ENCODE measurements at places on chromosomes 13 and 19.

GRCh38 chr13:25886438-25887214 lies 165.2 kb downstream of the SHISA2 start:
- no peak for DNase-seq

GRCh38 chr19:7842661-7843294 lies 12.8 kb downstream of the EVI5L start:
- no peak for DNase-seq

DNA sequence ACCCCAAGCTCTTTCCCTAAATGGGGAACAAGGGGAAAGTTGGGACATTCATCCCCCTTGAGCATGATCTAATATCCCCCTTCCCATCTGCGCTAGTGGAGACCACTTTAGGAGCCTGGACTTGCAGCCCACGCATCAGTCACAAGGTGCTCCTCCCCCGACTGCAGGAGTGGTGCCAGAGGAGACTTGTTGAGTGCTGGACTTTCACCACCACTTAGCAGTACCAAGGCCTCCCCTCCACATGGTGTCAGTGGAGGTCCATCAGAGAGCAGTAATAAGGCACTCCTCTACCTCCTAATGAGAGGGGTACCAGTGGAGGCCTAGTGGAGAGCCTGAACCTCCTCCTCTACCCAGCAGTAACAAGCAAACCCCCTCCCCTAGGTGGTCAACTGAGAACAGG lies 22.5 kb downstream of the CAB39L start:
- no peak for DNase-seq

DNA sequence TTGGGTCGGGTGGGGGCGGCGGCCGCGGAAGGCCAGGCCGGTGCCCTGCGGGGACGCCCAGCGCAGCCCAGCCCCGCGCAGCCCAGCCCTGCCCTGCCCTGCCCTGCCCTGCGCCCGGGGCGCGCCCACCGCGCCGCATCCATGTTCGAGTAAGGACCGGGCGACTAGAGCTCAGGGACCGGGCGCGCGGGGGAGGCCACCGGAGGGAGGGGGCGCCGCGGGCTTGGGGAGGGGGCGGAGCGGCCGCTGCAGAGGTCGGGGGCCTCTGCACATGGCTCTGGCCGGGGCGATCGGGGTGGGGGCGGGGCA lies 169 bp downstream of the GRAMD1A start:
- DNase-seq, result no peak

- DNase-seq, result no peak
Measured at GRCh38 chr19:16343156-16343555, 18.5 kb downstream of the KLF2 start.

GRCh38 chr13:104937881-104938280 lies 1597.6 kb downstream of the EFNB2 start:
- no peak for DNase-seq

- DNase-seq, result peak; percentile 3
Measured at GRCh38 chr19:28633319-28634018, 579.5 kb downstream of the UQCRFS1 start.

GRCh38 chr13:89066868-89067466 lies 1395.8 kb downstream of the SLITRK5 start:
- DNase-seq, result no peak

GRCh38 chr13:95676105-95676761 lies 706 bp upstream of the DNAJC3 start:
- no peak for DNase-seq

GRCh38 chr13:30093236-30093635 lies 214.1 kb downstream of the KATNAL1 start:
- DNase-seq, result no peak

GRCh38 chr19:18433735-18434398 lies 4.1 kb downstream of the ISYNA1 start:
- no peak for DNase-seq

- no peak for DNase-seq
Measured at GRCh38 chr13:108121406-108121805, 93.9 kb downstream of the LIG4 start.

DNA sequence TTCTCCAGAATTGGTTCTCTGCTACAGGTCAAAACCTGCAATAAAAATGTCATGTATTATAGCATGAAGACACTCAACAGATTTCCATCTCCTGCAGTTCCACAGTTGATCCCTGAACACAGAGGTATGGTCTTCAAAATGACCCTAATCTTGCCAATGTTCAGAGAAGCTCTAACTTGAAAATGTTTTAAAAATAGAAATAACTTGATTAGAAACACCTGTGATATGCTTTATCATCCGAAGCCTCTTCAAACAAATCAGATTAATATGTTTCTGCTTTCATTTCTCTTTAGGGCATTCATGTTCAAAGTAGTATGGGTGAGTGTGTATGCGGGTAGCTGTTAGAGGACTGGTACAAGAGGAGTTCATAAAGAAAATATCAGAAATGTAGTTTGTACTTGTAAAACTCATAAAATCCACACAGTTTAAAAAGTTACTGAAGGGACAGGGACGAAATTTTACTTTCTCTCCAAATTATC lies 60.4 kb downstream of the KCNRG start:
- DNase-seq, result no peak

- DNase-seq, result no peak
Measured at GRCh38 chr13:106381091-106381490, 154.4 kb downstream of the EFNB2 start.

GRCh38 chr19:2952953-2953481 lies 8.2 kb upstream of the ZNF77 start:
- no peak for DNase-seq

- DNase-seq, result no peak
Measured at GRCh38 chr19:28294395-28294794, 918.6 kb downstream of the UQCRFS1 start.

- no peak for DNase-seq
Measured at GRCh38 chr13:20121159-20121525, 39.7 kb downstream of the GJA3 start.

- DNase-seq, result no peak
Measured at GRCh38 chr19:29265436-29265835, 52.5 kb upstream of the UQCRFS1 start.

- no peak for DNase-seq
Measured at GRCh38 chr19:56085571-56086275, 35.4 kb downstream of the ZNF787 start.

- no peak for DNase-seq
Measured at GRCh38 chr13:94858856-94859255, 146.5 kb upstream of the SOX21 start.

GRCh38 chr13:79866436-79866835 lies 385.5 kb downstream of the NDFIP2 start:
- DNase-seq, result no peak

DNA sequence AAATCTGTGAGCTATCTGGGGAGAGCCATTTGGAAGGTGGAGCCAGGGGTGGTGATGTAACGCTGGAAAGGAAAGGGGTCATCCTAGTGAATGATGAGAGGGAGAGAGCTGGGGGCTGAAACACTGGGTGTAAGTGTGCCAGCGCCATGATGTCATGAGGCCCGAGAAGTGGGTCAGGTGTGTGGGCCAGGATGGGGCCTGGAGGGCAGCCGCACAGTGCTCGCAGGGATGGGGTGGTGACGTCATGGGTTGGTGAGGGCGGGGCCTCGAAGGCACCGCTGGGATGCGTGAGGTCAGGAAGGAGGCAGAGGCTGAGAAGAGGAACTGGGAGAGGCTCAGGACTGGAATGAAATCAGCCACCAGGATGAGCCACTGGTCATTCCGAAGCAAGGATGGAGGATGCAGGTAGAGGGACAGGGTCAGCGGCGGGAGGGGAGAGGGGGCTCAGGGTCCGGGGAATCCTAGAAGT lies 4.4 kb downstream of the CCDC61 start:
- DNase-seq, result no peak

DNA sequence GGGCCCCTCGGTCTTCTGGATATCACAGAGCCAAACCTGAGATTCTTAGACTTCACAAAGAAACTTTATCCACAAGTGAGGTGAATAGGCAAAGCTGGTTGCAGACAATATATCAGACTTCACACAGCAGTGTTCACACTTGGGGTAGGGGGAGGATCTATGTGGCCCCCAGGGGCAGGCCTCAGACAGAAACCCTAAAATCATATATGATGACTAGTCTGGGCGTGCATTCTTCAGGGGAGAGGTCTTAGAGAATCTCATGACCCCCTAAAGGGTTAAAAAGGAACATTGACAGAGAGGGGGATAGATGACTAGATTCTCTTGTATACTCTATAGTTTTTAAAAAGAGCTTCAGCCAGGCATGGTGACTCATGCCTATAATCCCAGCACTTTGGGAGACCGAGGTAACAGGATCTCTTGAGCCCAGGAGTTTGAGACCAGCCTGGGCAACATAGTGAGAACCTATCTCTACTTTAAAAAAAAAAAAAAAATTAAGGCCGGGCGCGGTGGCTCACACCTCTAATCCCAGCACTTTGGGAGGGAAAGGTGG lies 2.8 kb downstream of the TYROBP start:
- DNase-seq, result no peak

DNA sequence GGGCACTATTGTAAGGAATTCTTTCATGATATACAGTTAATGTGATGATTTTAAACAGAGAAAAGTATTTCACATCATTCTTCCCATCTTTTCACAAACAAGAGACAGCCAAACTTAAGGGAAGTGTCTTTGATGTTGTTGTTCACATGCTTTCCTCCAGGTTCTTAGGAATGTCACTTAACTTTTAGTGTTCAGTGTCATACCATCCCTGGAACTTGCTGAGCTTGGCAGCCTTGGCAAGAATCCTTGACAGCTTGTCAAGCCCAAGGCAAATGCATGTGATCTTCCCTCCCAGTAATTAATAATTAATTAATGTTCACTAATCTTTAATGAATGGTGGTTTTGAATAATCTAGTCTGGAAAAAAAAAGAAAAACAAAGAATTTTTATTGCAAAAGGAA lies 727.9 kb upstream of the PRR20A start:
- DNase-seq, result no peak

GRCh38 chr13:108760129-108760528 lies 130.7 kb downstream of the MYO16 start:
- DNase-seq, result no peak

GRCh38 chr19:54481326-54481930 lies 8.3 kb upstream of the CDC42EP5 start:
- no peak for DNase-seq

- DNase-seq, result peak; percentile 61
Measured at GRCh38 chr19:35114353-35115176, 1.1 kb upstream of the FXYD3 start.

DNA sequence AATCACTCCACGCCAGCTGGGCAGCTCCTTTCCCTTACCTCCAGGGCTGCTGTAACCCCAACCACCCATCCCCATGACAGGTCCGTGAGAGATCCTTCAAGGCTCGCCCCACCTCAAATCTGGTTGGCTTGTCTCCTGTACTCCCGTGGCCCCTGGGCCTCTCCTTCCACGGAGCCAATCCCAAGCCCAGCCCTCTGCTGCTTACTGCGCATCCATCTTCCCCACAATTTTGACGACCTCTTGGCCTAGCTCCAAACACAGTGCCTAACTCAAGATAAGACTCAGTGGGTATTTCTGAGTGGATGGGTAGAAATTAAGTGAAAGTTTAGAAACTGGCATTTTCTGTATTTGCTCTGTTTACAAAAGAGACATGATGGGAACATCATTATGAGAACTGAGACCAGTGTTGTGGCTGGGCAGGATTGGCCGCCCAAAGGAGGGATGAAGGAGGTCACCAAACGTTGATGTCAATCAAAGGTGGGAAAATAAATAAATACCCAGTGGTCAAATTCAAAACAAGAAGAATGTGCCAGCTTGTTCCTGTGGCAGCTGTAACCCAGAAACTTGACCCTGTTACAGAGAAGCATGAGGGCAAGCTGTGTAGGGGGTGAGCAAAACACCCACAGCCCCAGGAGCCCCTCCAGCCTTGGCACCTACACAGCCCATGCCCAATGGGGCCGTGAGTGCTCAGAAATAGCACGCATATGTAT lies 162.2 kb downstream of the ABCC4 start:
- no peak for DNase-seq

- no peak for DNase-seq
Measured at GRCh38 chr19:13684021-13684420, 80.3 kb upstream of the MRI1 start.

DNA sequence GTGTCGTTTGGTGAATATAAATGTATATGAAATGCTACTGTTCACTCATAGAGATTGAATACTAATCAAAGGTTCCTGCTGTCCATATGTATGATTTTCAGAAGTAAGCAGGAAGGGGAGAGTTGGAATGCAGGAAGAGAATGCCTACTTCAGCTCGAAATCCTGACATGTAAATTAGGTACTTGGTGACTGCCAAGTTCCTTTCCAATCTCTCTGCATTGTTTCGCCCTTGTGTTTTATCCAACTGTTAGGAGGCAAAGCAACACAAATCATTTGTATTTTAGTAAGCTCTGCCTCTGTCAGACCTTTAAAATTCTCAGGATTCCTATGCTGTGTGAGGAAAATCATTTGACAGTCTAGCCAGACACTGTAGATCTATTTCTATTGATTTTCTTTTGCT lies 9.0 kb downstream of the STARD13 start:
- no peak for DNase-seq

DNA sequence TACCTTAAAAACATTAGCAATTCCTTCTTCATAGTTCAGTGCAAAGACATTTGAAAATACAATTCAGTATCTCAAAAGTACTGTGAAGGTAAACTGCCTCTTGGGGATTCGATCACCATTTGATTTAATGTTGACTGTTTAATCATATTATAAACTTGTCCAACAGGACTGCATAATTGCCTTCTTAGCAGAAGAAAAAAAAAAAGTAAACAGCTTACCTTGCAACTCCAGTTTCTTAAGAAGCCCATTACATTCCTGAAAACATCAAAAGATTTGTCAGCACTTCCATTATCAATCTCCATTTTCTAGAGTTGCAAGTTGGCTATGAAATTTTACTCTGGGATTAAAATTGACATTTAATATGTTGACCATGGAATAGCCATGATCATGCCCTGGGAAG lies 1154.6 kb downstream of the OLFM4 start:
- no peak for DNase-seq

GRCh38 chr13:39515224-39515714 lies 87.7 kb downstream of the LHFPL6 start:
- DNase-seq, result no peak

- DNase-seq, result no peak
Measured at GRCh38 chr13:76266561-76266960, 619.6 kb downstream of the KCTD12 start.

- DNase-seq, result no peak
Measured at GRCh38 chr13:49810567-49811526, 18.4 kb upstream of the KPNA3 start.

- DNase-seq, result no peak
Measured at GRCh38 chr13:38216181-38216580, 133.5 kb upstream of the UFM1 start.

DNA sequence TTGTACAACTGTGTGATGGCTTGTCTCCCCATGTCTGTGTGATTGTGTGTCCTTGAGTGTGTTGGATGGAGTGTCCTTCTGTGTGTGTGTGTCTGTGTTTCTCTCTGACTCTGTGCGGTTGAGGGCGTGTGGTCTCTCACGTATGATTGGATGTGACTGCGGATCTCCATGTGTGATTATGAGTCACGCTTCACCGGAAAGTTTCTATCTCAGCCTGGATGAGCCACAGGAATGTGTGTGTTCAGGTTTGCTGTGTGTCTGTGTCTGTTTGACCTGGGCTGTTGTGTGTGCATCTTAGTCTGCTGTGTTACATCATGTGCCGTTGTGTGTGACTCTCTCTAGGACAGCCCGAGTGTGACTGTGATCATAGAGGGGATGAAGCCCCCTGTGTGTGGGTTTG lies 15.5 kb upstream of the ZNF835 start:
- no peak for DNase-seq

Data from effector CD8-positive, alpha-beta T cell (primary cell).